ENCODE measurements at places on chromosomes 7 and 10.

DNA sequence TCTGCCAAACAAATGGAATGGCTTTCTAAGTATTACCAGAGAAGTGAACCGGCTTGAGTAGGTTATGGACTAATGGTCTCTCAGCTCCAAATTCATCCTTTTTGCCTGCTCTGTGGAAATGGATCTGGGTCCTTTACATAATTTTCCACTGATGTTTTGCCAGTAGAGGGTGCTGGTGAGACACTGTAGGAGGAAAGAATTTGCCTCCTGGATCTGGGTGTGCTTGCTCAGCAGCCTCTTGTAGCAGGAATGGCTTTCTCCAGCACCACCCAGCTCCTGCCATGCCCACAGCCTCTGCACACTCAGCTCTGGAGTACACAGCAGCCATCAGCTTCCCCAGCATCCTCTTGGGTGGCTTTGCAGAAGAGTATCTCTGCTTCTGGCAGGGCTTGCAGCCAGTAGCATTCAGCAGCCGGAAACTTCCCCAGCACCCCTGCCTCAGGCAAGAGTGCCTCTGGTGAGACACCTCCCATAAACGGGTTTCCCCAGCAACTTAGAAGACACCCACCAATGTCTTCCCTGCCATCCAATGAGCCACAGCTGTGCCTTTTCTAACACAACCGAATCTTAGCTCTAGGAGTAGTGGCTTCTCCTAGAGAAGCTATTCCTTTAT is 235.0 kb upstream of the PLPP4 start:
- DNase-seq, result peak; percentile 79

DNA sequence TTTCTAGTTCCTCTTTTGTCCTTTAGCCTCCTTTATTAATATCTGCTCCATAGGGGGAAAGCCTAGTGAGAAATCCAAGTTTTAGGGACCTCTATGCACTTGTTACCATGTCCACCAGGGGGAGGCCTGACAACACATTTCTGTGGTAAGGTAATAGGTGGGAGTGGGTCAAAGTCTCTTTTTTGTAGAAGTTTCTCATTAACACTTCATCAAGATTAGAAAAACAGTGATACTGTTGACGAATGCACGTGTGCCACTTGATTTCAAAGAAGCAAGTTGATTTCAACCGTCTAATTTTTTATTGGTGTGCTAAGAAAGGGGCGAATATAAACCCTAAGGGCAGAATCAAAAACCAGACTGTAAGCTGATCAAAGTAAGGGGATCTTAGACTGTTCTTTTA is 30.6 kb downstream of the CISD1 start:
- DNase-seq, result peak; percentile 79

DNA sequence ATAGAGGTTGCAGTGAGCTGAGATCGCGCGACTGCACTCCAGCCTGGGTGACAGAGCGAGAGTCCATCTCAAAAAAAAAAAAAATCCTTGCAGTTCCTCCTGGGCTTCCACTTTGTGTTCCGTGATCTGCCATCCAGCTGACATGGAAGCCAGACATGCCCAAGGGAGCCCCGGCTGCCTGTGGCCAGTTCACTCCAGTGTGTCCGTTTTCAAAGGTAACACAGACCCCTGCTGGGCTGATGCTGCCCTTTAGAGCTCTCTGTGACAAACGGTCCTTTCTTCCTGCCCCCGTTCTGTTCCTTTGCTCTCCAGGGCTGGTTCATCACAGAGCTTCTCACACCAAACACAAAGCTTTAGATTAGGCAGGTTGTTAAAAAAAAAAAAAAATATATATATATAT is 130.8 kb downstream of the CUL2 start:
- no peak for DNase-seq

DNA sequence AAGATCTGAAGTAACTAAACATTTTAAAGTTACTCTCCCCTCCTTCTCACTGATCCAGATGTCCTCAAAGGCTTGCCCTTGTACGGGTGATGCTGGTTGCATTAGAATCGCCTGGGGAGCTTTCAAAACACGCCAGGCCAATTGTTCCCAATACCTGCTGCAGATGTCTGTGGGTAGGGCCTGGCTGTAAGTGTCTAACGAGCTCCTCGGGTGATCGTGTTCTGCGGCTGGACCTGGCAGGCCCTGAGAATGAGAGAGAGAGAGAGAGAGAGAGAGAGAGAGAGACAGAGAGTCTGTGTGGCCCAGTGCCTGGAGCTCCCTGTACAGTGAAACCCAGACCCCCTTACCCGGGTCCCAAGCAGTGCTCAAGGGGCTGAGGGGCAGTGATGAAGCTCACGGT is 8.4 kb downstream of the COL13A1 start:
- DNase-seq, result no peak

- no peak for DNase-seq
Measured at GRCh38 chr10:70201105-70201504, 30.8 kb upstream of the SAR1A start.

DNA sequence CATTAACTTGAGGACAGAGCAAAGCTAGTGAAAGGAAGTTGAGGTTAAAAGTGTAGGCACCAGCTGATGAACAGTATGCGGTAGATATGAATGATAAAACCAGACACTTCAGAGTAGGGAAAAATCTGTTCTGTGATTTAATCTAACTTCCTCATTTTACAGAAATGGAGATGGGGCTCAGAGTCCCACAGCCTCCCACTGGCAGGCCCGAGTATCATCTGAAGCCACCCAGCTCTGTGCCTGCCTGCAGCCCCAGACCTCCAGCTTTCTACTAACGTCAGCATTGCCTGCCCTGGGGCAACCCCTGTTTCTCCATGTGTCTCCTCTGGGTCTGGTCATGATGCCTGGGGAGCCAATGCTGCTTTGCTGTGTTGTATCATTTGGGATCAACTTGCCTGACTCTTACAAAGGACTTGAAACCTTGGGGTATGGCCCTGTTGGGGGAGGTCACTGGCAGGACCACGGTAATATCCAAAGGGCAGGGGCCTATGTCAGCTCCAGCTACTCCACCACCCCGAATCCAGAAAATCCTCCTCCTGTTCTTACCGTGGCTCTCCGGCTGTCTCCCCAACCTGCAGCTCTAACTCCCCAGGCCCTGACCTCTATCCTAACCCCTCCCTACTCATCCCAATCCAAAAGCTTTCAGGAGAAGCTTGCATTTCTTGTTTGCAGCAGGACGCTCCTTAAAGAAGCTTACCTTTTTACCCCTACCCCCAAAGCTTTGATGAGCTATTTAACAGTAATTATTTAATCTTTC is 56.2 kb upstream of the NPY start:
- no peak for DNase-seq

All from choroid plexus epithelial cell (primary cell).